ENCODE measurements at places on chromosomes 5 and 9.

DNA sequence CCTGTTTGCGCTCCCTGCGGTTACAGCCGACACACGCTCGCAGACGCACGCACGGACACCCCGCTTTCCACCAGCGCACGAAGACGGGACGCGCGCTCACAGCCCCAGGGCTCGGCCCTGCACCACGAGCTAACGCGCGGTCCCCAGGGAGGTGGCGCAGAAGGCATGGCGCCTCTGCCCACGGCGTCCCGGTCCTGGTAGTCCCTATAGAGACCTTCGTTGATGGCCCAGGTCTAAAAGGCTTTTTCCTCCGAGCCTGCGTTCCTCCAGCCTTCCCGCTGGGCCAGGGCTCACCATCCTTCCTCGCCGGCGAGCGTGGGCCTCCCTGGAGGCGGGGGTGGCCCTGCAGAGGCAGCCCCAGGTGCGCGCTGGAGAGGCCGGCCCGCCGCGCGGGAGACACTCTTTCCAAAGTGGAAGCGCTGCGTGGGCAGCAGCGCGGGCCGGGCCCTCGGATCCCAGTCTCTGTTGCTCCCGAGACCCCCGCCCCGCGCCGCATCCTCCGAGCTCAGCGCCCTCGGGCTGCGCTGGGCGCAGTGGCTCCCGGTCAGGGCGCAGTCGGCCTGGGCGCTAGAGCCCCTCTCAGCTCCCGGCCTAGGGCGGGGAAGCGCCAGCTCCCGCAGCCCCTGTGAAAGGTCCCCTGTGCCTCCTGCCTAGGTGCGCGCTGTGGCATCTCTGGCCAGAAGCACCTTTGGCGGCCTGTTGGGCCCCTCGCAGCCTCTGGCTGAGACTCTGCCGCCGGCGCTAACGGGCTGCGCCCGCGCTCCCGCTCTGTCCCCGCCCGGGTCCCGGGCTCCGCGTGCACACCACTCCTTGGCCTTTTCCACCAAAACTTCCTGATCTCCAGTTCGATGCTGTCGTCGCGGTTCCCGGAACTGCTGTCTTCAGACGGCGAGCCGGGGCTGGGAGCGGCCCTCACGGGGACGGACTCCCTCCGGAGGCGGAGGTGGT lies 31.9 kb upstream of the FANCC start:
- DNase-seq = no peak

GRCh38 chr5:112551419-112552032 lies 132.4 kb upstream of the EPB41L4A start:
- DNase-seq = no peak

- no peak for DNase-seq
Measured at GRCh38 chr5:63931836-63932235, 30.4 kb downstream of the HTR1A start.

DNA sequence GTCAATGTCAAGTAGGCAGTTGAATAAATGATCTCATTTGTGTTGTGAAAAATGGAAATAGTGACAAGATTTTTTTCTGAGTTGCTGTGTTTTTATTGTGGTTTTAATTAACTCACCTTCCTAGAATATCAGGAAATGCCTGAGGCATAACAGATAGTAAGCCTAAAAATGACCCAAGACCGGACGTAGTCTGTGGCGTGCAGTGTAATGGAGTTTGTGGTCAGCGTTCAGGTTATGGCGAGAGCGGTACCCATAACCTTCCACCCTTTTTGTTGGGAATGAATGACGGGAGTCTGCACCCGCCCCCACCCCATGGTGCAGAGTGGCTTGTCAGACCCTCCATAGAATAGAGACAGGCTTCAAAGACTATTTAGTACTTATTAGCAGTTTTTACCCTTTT lies 119.3 kb downstream of the GALNT10 start:
- no peak for DNase-seq

- no peak for DNase-seq
Measured at GRCh38 chr5:98403131-98403530, 370.3 kb upstream of the RGMB start.

DNA sequence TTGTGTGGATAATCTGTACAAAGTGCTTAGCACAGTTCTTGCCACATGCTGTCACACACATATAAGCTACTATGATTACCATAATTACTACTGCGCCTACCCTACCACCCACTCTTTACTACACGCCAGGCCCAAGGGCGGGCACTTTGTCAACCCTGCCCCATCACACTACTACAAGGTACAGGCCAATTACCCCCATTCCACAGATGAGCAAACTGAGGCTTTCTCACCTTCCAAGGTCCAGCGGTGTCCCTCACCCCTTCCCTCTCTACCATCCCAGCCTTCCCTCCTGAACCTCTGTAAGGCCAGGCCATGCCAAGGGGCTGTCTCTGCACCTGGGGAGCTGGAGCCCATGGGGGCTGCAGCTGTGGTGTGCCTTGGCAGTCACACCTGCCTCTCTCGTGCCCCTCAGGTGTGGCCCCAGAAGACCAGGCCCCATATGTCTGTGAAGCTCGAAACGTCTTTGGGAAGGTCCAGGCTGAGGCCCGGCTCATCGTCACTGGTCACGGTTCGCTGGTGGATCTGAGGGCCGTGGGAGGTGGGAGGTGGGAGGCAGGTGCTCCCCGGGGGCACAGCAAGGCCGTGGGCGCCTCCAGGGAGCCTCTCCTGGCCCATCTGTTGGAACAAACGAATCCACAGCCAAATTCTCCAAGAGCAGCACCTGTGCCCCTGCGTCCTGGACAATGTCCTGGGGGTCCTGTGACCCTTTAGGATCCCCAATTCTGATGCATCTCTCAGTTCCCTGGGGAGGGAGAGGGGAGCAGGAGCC lies 54.6 kb downstream of the HMCN2 start:
- DNase-seq = no peak

GRCh38 chr9:69346596-69347390 lies 21.8 kb downstream of the ENTREP1 start:
- DNase-seq = no peak

GRCh38 chr5:126449751-126450271 lies 26.6 kb downstream of the GRAMD2B start:
- peak; percentile 21 for DNase-seq

- DNase-seq = no peak
Measured at GRCh38 chr9:97786341-97786740, 66.7 kb upstream of the FOXE1 start.

- DNase-seq = no peak
Measured at GRCh38 chr5:44246986-44247385, 142.2 kb downstream of the FGF10 start.

DNA sequence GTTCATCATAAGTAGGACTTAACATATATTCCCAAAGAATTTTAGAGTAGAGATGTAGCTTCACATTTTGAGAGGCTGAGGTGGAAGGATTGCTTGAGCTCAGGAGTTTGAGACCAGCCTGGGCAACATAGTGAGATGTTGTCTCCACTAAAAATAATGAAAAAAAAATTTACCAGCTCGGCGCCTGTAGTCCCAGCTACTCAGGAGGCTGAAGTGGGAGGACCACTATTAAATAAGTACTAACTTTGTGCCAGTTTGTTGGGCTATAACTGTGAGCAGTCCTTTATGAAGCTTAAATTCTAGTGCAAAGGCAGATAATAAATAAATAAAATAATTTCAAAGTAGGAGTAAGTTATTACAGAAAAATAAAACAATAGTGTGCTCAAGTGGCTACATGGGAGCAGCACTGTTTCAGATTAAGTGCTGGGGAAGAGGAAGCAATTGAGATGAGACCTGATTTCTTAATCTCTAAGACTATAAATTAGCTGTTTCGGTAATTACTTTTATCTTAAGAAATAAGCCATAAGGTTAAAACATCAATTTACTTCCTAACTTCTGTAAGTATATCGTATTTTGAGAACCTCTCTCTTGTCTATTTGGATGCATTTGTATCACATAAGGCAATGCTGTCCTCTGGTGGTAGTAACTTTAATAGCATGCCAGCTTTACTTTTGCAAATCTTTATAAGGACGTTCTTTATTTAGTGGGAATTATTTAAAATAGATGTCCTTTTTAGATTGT lies 98.9 kb downstream of the CSNK1G3 start:
- DNase-seq = no peak

GRCh38 chr9:92977279-92977678 lies 30.0 kb downstream of the FGD3 start:
- DNase-seq = no peak

GRCh38 chr9:81777482-81777881 lies 88.1 kb upstream of the TLE1 start:
- no peak for DNase-seq

DNA sequence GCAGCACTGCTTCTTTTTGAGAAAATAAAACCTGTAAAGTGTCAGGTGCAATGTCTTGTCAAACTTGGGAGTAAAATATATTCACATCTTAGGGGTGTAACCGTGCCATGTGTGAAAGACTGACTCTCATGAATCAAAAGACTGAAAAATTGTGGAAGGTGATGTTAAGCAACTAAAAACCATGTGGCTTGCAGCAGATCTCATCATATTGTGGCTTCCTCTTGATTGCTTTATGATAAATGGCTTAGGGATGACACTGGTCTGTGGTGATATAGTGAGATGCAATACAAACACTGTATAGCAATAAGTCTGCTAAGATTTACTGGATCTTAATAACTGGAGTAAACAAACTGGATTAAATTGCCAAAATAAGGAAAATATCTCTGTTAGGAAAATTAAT lies 321.6 kb downstream of the EDIL3 start:
- no peak for DNase-seq

DNA sequence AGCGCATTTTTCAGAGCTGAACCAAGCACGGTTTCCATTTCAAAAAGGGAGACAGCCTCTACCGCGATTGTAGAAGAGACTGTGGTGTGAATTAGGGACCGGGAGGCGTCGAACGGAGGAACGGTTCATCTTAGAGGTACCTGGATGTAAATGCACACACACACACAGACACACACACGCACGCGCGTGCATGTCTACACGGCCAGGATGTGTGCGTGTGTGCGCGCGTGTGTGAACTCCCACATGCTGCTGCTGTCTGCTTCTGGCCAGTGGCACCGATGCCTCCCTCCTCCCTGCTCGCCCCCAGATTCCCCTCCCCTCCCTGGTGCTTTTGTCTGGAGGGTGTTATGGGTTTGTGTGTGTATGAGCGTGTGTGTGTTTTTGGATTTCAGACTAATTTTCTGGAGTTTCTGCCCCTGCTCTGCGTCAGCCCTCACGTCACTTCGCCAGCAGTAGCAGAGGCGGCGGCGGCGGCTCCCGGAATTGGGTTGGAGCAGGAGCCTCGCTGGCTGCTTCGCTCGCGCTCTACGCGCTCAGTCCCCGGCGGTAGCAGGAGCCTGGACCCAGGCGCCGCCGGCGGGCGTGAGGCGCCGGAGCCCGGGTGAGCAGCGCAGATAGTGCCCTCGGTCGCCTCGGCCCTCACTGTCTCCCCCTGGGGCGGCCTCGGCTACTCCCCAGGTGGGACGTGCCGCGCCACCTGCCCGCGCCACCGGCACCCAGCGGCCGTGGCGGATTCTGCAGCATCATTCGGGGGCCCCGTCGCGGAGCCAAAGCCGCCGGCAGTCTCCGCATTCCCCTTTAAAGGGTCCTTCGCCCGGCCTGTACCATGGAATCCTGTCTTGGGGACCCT lies at the start of gene NTRK2:
Gene NTRK2, plus strand, starts transcription at position 442 of the 850 bp plus-strand sequence. CDS start 1,020 bp downstream, outside the sequence.
- DNase-seq = no peak

DNA sequence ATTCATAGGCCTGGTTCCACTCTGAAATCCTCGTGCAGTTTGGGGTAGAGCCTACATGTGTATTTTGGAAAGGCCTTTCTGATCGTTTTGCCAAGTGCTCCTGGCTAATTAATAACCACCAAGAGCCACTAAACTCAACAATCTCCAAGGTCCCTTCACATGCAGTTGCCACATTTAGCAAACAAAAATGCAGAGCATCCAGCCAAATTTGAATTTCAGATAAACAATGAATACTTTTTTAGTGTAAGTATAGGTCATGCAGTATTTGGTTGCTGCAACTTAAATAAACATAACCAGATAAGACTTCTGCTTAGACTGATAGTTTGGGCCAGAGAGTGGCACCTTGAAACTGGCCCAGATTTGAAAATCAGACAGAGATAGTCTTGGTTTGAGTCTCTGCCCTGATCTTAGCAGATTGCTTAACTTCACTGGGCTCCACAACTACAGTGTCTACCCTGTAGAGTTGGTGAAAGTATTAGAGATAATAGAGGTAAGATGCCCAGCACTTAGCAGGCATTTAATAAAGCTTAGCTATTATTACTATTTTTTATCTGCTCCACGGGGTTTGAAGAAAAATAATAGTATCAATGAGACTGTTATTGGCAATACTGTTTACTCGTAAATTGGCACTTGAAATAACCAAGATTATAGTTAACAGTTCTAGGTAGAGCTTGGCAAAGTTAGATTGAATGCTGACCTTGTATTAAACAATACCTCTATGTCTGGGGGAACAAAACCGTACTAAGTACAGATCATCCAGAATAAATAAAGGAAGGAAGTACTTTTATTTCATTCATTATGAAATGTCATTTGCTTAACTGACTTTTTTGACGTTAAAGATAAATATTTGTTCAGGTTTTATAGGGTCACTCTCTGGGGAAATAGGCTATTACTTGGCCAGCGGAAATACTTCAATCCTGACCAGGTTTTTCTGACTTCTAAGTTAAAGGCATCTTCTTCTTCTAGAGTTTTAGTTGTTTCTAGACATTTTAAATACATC lies 274.8 kb downstream of the DOCK8 start:
- DNase-seq = no peak

GRCh38 chr5:76291305-76292077 lies 111.6 kb upstream of the IQGAP2 start:
- no peak for DNase-seq

DNA sequence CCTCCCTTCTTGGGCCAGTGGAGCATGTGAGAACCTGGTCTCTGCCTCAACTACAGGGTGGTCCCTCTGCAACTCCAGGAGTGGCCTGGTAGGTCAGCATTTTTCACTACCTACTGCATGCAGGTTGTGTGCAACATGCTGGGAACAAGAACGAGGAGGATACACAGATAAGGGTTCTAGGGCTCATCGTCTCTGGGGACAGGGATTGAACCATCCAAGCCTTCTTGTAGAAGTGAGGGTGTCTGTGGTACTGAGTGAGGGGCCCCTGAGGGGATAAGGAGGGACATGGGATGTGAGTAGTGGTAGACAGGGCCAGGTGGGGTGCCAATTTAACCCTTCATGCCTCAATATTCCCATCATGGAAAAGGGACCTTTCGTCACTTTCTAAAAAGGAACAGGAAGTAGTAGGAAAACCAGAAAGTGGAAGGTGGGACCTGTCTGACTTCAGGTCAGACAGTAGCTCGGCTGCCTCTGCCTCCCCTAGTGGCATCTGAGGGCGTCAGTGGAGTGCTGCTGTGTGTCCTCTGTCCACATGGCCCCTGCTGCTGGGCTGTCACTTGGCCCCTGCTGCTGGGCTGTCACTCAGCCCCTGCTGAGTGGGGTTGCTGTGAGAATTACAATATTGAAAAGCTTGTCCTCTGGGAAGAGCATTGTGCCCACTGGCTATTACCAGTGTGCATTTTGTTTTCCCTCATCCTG lies 48.6 kb upstream of the RNU6ATAC start:
- no peak for DNase-seq

DNA sequence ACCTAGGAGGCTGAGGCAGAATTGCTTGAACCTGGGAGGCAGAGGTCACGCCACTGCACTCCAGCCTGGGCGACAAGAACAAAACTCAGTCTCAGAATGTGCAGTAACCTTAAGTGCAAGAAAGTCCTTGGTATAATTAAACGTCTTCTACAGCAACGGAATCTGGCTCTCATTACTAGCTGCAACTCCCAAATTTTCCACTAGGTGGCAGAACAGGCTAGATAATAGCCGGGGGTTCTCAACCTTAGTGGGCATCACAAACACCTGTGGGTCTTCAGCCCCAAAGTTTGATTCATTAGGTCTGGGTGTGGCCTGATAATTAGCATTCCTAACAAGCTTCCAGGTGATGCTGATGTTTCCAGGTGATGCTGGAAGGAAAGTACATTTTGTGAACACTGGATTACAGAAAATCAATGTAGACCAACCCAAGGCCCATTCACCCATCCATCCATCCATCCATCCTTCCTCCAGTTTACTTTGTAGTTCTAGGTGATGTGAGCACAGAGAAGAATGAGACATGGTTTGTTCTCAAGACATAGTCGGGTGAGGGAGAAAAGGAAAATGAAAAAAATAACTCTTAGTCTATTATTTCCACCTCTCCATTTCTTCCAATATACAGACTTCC lies 37.3 kb downstream of the FBXW2 start:
- peak; percentile 45 for DNase-seq
